ENCODE measurements at places on chromosomes 4 and X.
A peak's percentile ranks its signal among the peaks of the same experiment; 100 is the strongest.

- DNase-seq: no peak
Measured at GRCh38 chrX:151711787-151712186, 4.0 kb upstream of the FATE1 start.

DNA sequence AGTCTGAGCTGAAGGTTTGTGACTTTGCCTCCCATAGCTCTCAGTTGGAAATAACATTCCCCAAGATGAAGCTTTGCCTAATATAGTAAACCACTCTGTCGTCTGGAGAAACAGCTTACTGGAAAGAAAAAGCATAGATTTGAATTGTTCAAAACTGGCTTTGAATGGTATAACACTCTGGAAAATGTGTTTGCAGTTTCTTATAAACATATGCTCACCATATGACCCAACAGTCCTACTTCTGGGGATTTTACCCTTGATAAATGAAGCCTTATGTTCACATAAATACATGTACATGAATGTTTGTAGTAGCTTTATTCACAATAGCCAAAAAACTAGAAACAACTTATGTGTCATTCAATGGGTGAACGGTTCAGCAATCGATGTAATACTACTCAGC lies 10.2 kb downstream of the VEGFD start:
- no peak for DNase-seq

- DNase-seq: no peak
Measured at GRCh38 chrX:12958461-12958860, 16.4 kb upstream of the TMSB4X start.

DNA sequence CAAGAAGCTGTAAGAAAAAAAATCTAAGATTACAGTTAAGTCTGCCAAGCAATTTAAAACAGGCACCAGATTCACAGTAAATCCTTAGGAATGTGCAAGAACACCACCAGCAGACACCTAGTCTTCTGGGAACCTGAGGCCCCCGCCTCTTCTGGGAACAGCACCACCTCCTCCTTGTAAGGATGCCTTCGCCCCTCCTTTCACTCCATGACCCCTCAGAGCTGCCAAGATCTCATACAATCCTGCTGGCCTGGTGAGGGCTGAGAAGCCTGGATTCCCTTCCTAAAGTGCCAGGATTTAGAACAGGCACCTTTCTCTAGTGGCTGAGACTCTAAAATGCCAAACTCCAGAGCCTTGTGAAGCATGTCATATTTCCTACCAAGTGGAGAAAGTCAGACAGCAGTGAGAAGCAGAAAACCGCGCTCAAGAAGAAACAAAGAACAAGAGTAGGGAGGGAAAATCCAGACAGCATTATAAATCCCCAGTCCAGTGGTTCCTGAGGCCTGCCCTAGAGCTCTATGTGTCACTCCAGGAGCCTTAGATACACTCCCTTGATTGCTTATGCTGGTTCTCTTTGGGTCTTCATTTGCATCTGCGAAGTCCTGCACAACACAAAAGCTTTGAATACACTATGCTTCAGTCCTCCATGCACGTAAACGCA lies 166.4 kb downstream of the TSPAN5 start:
- no peak for DNase-seq

DNA sequence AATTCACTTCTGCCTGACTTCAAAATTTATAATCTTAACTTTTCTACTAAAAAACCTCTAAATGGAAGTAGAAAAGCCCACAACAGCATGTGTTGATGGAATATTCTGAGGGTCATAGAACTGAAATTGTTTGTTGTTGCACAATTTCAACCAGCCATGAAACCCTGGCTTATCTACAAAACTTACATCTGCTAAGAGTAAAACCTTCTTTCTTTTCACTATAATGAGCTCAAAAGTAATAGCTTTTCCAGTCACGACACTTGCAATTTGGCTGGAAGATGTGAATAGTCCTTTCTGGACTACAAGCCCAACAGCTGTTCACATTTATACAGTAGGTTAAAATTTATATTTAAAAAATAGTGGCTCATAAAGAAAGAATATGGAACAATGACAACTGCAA lies 250.0 kb downstream of the GPAT3 start:
- no peak for DNase-seq

- no peak for DNase-seq
Measured at GRCh38 chr4:41632481-41633073, 94.6 kb downstream of the LIMCH1 start.

DNA sequence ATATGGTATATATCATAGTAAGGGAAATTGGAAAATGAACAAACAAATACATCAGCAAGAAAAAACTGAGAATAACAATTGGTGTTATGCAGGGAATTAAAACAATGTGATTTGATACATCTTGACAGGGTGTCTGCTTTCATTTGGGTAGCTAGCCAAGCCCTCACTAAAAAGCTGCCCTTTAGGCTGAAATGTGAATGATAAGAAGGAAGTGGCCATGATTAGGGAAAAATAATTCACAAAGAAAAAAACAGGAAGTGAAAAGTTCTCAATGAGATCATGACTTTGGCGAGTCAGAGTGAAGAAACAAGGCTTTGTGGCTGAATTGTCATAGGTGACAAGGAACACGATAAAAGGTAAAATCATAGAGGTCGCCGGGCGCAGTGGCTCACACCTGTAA lies 675.8 kb upstream of the SLIT2 start:
- DNase-seq: no peak

- DNase-seq: peak; percentile 42
Measured at GRCh38 chrX:96685210-96686099, 813 bp downstream of the DIAPH2 start.

DNA sequence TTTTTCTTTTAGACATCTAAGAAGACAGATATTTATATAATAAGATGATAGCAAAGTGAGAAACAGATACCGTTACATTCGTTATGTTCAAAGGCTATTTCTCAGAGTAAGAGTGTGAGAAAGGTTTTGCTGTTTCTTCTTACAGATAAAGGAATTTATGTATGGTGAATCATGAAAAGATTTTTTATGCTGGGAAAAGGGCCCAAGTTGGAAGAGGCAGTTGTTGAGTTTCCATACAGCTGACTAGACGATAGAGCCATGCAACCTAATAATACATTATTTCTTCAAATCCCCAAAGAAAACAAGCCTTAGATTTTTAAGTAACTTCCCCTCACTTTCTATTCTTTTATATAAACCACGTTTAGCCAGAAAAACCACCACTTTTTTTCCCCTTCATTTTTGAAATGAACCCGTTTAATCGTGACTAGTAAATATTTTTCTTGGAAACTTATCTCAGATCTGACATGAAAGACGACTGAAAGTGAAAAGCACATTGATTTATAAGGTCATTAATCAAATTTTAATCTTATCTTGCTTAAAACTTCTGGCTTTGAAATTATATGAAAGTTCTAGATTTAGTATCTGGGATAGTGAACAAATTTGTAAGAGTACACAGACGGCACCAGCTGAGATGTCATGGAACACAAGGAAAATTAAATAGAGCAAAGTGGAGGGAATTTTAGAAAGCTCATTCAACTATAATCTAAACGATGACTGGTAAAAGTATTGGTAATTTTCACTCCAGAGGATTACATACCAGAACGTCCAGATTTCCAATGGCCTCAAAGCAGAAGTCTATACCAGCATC lies 10.9 kb downstream of the ADH6 start:
- no peak for DNase-seq

DNA sequence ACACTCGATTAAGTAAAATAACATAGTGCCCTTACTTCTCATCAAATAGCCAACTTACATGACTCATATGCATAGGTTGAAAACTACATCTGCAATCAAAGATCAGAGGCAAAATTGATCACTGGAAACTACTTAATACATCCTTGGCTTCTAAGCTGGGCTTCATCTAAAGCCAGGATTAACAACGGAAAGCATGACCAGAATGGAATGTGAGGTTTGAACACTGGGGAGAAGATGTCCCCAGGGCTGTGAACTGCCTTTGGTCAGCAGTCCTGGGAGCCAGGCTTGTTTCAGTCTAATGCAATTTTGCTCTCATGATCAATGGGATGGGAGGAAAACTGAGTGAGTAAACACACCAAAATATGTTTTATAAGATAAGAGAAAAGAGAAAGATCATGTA lies 192.5 kb upstream of the TTC29 start:
- DNase-seq: no peak

GRCh38 chrX:84189125-84189524 lies 1.1 kb upstream of the RPS6KA6 start:
- DNase-seq: no peak

- no peak for DNase-seq
Measured at GRCh38 chrX:132365490-132365889, 123.3 kb downstream of the MBNL3 start.

DNA sequence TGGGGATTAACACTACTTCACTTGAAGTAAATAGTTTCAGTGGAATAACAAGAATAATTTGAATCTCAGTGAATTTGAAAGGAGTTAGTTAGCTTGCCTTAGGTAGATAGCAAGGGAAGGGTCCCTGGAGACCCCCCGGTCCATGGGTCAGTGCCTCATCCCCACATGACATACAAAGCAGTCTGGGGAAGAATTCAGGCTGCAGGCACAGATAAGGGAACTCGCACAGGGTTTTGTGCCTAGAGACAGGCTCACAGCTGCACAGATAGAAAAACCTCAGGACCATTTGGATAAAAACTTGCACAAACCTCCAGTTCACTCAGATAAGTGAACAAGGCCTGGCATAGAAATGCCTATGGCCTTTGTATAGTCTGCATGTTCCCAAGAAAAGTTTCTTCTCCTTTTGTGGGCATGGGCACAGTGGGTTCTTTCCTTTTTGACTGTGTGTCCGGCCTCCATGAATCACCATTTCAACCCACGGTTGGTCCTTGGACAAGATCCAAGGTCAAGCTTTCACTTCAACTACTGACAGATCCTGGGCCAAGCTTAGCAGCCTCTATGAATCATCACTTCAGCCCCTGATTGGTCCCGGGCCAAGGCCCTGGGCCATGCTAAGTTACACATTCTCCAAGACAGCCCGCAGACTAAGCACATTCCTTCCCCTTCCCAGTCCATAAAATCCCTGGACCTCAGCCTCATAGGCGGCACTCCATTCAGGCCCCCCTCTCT lies 108.3 kb upstream of the KLHL4 start:
- DNase-seq: no peak

DNA sequence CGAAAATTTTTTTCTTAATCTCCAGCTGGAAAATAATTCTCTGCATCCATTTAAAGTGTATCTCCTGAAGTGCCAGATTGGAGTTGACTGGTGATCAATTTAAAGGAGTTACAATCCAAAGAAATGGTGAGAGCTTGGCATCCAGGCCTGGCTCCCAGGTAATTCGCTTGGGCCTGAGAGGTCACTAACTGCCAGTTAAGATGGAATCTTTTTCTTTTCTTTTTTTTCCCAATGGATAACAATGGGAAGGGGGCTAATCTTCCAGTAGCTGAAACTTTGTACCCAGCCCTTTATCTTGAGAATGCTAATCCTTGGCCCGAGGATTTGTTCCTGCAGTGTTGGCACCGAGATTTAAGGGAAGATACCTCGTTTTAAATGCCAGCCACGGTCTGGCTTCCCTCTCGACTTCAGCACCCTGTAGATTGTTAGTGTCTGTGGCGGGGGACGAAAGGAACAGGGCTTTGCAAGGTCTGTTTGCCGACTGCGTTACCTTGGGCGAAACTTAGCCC lies 13.3 kb upstream of the PITX2 start:
- DNase-seq: no peak

DNA sequence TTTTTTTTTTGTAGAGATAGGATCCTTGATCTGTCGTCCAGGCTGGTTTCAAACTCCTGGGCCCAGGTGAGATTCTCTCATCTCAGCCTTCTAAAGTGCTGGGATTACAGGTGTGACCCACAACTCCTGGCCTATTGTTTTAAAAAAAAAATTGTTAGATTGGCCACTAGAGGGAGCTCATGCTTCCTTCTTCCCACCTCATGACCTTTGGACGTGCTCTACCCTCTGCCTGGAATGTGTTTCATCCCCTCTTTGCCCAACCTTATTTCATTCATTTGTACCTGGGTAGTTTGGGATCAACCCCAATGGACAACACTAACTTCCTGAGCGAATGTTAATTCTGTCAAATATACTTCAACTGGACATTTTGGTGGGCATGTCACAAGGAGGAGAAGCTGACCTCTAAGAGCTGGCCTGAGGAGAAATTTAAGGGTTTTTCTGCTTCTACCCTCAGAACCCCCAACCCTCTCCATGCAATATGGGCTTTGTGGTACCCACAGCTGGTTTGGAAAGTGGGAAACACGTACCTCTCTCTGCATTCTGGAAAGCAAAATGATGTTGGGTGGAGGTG lies 6.4 kb downstream of the PPEF2 start:
- peak; percentile 21 for DNase-seq

- no peak for DNase-seq
Measured at GRCh38 chrX:152899111-152899873, 1.4 kb downstream of the ZNF185 start.

- no peak for DNase-seq
Measured at GRCh38 chrX:1564750-1565683, 26.4 kb upstream of the AKAP17A start.

- no peak for DNase-seq
Measured at GRCh38 chr4:152234571-152234970, 301.3 kb downstream of the FBXW7 start.

- no peak for DNase-seq
Measured at GRCh38 chr4:133150486-133151340, 1.6 kb downstream of the PCDH10 start.

GRCh38 chr4:95021099-95021498 lies 263.3 kb downstream of the BMPR1B start:
- no peak for DNase-seq

GRCh38 chr4:78525559-78525958 lies 26.0 kb upstream of the ANXA3 start:
- DNase-seq: no peak

DNA sequence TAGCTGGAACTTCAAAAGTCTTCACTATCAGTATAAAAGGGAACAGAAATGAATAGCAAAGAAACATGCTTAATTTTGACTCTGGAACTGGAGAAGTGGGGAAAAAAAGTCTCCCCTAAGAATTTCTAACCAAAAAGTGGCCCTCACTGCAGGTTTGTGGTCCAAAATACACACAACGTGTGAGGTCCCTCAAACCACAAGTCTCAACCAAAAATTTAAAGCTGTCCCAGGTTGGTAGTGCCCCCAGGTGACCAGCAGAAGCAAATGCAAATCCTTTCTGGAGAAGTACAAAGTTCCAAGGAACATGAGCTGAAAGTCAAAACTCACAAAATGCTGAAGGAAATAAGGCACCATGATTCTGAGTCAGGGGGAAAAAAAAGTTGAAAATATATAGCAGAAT lies 23.6 kb upstream of the VAMP7 start:
- DNase-seq: no peak

GRCh38 chr4:130422261-130422660 lies 1326.3 kb downstream of the C4orf33 start:
- DNase-seq: no peak

DNA sequence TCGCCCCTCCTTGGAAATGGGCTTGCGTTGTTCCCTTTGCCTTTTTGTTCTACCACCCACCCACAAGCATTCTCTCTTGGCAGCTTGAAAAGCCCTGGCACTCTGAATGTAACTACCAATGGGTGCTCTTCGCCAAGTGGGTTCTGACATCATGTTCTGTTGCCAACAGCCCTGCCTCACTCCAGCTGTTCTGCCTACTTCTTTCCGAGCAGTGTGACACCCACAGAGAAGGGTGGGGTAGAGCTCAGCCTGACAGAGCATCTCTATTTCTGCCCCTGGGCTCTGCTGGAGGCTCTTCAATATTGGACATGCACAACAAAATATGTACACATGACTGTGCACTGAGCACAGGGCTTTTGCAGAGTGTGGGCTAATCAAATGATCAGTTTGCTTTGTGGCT lies 15.6 kb upstream of the EXOSC9 start:
- no peak for DNase-seq
